ENCODE measurements at places on chromosomes 7 and 10.

- no peak for DNase-seq
These were observed 54.1 kb upstream of the PDCD4 start for GRCh38 chr10:110817614-110818013.

GRCh38 chr7:101377189-101377736 is 14.6 kb downstream of the COL26A1 start:
- no peak for DNase-seq

DNA sequence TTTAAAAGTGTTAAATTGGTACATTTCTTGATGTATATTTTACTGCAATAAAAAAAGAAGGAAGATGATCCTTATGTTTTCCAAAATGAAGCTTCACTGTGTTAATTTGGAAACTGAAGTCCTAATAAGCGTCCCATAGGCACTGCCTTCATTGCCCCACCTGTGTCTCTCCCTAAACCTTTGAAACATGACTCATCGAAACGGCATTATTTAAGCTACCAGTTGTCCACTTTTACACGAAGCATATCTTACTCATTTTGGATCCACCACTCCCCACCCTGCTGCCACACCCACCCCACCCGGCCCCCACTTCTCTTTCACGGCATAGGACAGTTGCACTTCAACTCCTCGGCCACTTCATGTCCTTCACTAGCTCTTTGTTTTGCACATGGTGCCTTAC is 85.5 kb downstream of the KIAA1549 start:
- DNase-seq = no peak

GRCh38 chr7:43113622-43114457 is 1.4 kb downstream of the HECW1 start:
- DNase-seq = no peak

GRCh38 chr7:155577509-155577905 is 31.1 kb upstream of the CNPY1 start:
- DNase-seq = no peak

DNA sequence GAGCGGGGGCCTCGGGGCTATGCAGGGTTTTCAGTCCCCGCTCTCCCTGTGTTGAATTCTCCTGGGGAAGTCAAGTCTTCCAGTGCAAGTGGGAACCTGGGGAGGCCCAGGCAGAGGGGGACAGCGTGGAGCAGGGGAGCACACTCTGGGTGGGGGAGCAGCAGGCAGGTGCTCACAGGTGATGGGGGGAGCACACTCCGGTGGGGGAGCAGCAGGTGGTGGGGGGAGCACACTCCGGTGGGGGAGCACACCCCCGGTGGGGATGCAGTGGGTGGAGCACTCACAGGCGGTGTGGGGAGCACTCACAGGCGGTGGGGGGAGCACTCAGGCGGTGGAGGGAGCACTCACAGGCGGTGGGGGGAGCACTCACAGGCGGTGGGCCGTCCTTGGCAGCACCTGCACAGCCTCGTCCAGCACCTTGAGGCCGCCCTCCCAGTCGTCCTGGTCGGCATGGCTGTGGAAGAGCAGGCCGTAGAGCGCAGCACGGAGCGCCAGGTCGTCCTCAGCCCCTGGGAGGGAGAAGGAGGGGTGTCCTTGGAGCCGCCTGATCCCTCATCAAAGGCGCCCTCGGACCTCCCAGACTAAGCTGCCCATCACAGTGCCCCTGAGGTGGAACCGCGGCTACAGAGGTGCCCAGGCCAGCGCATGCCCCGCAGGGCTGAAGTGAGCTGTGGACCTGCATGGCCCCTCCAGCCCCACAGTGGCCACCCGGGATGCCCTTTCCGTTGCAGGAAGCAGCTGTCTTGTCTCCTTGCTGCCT is 56.7 kb downstream of the CFAP46 start:
- no peak for DNase-seq

GRCh38 chr7:27693794-27694193 is 31.1 kb upstream of the HIBADH start:
- DNase-seq = no peak

DNA sequence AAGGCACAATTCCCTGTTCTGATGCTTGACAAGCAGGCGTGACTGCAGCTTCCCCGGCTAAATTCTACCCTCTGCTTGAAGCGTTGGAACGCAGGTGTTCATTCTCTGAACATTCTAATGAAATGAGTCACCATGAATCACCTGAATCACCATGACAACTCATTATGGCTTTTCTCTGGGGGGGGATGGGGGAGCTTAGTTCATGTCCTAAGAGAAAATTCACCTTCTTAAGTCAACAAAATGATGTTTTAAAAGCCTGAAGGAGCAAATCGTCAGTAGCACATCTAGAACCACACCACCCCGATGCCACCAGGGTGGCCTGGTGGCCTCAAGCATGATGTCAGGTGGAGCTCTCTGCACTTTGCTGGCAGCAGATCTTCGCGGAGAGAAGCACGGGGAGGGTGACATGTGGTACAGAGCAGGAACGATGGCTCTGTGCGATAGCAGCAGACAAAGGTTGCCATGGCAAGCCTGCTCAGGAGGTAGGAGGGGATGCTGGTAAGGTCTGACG is 33.7 kb downstream of the DDC start:
- no peak for DNase-seq

Data from hematopoietic multipotent progenitor cell treated with erythropoietin and hydrocortisone succinate and interleukin-3 and kit ligand, for 8 days (in vitro differentiated cells).